AG10803 (cell line): ENCODE measurements at places on chromosomes 1 and 21.

GRCh38 chr1:53663529-53664300 is 75.2 kb downstream of the GLIS1 start:
- DNase-seq, result no peak

GRCh38 chr1:6474815-6475282 is 8.9 kb upstream of the TNFRSF25 start:
- DNase-seq, result no peak

- DNase-seq, result no peak
Observed at GRCh38 chr1:204461331-204462228, 33.0 kb downstream of the PIK3C2B start.

- no peak for DNase-seq
Observed at GRCh38 chr1:87150143-87150542, 178.5 kb upstream of the LMO4 start.

- no peak for DNase-seq
Observed at GRCh38 chr1:169108863-169109560, 2.5 kb downstream of the ATP1B1 start.

GRCh38 chr1:81989524-81989923 is 188.8 kb downstream of the ADGRL2 start:
- DNase-seq, result no peak

DNA sequence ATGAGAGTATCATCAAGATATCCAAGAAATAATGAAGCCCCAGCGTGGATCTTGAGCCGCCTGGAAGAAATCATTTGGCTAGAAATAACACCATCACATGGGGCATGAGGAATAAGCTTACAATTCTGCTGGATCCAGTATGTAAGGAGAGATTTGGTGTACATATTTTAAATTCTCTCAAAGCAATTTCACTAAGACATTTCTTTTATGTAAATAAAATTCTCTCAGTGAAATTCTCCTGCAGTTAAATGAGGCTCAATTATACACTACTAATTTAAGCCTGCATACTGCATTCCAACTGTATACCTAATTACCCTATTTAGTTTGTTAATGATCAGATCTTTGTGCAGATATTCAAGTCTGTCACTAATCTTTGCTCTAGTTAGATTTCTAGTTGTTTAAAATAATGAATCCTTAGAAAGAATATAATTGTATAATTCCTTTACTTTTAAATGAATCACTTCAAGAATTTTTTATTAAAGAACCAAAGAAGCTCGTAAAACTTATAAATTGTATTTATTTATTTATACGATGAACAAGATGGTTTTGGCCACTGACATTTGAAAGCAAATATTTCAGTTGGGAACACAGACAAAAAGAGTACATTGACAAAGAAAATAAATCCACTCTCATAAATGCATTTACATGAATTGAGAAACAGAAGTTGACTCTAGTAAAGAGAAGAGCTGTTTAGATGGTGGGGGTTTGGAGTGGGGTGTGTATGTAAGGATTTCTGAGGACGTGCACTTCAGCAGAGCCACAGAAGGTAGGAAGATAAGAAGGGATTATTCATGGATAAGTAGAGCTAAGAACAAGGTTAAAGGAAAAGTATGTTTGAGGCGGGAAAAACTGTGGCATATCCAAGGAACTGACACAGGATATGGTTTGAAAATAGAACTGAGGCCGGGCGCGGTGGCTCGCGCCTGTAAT is 466.8 kb downstream of the DSCAM start:
- DNase-seq, result no peak

DNA sequence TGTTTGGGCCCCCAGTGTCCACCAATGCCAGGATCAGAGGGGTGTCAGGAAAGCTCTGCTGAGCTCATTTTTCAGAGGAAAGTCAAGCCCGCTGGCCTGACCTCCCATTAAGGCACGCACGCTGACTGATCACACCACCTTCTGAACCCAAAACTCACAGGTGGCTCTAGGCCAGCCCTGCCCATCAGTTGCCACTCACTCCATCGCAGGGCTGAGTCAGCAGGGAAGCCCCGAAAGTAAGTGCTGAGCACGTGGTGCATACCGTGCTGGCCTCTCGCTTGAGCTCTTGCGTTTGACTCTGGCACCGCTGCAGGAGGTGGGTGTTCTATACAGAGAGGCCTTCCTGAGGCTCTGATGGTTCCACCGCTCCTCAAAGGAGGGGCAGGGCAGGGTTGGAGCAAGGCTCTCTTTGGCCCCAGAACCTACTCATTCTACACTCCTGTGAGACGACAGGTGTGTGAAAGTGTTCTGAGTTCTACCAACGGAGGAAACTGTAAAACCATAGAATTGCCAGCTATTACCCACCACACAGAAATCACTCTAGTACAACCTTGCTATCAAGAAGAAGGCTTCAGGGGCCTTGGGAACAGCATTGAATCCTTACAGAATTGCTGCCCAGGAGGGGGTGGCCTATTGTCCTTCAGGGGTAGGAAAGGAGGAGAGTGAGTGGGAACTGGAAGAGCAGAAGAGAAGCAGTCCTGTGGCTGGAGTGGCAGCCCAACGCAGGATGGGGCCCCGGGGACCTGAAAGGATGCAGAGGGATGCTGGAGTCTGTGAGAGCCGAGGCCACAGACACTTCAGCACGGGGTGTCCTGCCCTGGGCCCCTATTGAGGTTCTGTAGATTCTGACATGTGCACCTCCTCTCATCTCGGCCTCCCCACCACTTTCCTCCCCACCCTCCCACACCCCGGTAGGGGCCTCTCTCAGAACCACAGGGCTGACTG is 214.7 kb upstream of the EDN2 start:
- DNase-seq, result no peak

DNA sequence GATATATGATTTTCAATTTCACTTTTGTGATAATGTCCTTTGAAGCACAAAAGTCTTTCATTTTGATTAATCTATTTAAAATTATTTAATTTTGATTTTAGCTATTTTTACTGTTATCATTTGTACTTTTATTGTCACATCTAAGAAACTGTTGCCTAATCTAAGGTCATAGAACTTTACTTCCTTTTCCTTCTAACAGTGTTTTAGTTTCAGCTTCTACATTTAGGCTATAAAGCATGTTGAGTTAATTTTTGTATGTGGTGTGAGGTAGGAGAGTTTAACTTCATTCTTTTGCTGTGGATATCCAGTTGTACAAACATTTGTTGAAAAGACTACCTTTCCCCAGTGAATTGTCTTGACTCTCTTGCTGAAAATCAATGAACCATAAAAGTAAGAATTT is 204.5 kb downstream of the TM2D1 start:
- no peak for DNase-seq

DNA sequence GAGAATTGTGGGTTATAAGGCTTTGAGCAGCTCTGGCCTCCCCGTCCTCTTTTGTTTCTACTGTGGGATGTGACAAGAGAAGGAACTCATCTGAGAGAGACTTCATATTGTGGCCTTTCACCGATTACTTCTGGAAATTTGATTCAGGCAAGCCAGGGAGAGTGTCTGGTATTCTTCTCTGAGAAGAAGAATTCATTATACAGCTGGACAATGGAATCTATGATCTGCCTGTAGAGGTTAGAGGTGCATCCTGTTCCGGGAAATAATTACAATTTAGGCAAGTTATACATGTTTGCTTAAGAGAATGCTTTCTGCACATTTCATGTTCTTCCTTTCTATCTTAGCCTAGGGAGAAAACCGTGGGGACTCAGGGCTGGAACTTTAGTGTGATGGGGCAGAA is 12.8 kb upstream of the RNU1-2 start:
- DNase-seq, result no peak

- DNase-seq, result no peak
Observed at GRCh38 chr1:68320349-68320748, 88.0 kb upstream of the WLS start.

DNA sequence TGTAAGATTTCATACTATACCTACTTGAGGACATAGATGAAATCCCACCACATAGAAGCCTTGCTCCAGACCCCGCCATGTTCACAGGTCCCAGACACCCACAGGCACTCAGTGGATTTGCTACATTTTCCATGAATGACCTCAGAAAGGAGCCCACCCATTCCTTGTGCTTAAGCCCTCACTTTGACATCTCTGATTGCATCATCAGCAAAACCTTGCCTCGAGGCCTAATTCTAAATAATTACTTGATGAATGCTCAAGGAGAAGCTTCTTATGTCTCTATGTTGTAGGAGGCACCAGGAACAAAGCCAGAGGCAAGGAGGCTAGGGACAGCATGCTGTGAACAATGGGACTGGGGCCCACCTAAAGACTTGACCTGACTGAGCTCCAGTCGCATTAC is 12.1 kb downstream of the OVGP1 start:
- no peak for DNase-seq

- no peak for DNase-seq
Observed at GRCh38 chr1:26328597-26328996, 10.8 kb downstream of the CD52 start.

- DNase-seq, result no peak
Observed at GRCh38 chr1:7826363-7826762, 26.5 kb downstream of the UTS2 start.

- DNase-seq, result no peak
Observed at GRCh38 chr1:180600343-180600742, 31.5 kb upstream of the XPR1 start.

- no peak for DNase-seq
Observed at GRCh38 chr1:210938416-210938925, 195.5 kb downstream of the KCNH1 start.

DNA sequence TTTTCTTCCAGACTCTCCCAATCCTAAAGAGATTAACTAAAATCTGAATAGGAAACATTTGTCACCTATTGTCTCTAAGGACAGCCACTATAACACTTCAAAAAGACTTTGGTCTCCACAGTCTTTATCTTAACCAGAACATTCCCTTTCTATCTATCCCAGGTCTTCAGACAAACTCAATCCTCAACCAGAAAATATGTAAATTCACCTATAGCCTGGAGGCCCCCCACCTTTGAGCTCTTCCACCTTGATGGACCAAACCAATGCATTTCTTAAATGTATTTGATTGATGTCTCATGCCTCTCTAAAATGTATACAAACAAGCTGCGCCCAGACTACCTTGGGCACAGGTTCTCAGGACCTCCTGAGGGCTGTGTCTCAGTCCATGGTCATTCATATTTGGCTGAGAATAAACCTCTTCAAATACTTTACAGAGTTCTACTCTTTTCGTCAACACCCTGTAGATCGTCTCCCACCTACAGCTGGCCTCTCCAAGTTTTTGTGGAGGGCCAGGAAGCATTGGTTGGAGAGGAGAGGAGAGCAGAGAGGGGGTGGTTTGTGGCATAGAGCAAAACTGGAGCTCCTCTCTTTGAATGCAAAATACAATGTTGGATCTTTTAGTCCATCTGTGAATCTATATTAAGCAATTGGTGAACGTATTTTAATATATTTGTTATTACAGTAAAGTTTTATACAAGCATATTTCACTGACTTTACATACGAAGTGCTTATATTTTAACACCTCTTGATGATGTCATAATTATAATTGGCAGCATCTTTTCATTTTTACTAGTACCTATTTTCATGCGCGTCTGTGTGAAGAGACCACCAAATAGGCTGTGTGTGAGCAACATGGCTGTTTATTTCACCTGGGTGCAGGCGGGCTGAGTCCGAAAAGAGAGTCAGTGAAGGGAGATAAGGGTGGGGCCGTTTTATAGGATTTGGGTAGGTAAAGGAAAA is 230.7 kb upstream of the DUSP10 start:
- no peak for DNase-seq

- DNase-seq, result no peak
Observed at GRCh38 chr1:24189528-24189927, 2.4 kb upstream of the IFNLR1 start.

GRCh38 chr1:5818755-5819154 is 173.5 kb downstream of the NPHP4 start:
- no peak for DNase-seq

- DNase-seq, result no peak
Observed at GRCh38 chr1:219629296-219629880, 16.5 kb upstream of the ZC3H11B start.

DNA sequence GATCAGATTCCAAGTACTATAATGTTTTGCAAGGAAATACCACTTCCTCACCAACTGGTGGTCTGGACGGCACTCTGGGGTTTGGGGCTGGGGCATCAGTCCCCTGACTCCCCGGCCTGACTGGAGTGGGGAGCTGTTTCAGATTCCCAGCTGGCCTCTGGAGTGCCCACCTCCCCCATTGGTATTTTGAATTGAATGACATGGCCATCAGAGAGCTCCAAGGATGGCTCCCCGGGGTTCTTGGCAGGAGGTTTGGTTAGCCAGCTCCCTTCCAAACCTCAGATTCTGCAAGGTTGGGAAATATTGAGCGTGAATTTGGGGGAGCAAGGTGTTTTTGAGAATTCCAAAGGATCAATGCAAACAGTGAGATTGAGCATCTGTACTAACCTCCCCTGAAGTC is 2.2 kb upstream of the INAVA start:
- no peak for DNase-seq

GRCh38 chr1:230160957-230161771 is 94.1 kb downstream of the GALNT2 start:
- DNase-seq, result no peak

DNA sequence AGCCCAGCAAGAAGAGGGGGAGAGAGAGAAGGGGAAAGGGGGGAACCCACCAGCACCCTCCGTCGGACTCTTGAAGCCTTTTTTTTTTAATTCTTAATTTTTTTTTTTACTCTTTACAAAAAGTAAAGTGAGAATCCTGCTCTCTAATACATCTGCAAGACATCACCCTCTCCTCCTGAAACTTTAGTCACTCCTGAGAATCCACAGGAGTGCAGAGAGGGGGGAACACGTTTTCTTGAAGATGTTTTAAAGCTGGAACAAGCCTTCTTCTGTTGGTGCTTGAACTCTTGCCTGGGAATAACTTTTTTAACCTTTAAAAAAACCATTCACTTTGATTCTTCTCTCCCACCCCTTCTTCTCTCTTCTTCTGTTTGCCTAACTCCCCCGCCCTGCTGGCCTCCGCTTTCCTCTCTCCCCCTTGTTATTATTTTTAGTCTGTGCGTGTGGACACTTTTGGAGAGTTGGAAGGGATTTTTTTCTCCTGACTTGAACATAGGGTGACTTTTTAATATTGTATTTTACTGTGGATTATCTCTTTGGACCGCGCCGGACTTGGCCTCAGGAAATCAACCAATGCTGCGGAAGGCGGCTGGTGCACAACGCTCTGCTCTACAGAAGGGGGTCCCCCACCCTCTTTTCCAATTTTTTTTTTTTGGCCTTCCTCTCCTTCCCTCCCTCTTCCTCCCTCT is 383 bp upstream of the PRRX1 start:
- peak; percentile 50 for DNase-seq

DNA sequence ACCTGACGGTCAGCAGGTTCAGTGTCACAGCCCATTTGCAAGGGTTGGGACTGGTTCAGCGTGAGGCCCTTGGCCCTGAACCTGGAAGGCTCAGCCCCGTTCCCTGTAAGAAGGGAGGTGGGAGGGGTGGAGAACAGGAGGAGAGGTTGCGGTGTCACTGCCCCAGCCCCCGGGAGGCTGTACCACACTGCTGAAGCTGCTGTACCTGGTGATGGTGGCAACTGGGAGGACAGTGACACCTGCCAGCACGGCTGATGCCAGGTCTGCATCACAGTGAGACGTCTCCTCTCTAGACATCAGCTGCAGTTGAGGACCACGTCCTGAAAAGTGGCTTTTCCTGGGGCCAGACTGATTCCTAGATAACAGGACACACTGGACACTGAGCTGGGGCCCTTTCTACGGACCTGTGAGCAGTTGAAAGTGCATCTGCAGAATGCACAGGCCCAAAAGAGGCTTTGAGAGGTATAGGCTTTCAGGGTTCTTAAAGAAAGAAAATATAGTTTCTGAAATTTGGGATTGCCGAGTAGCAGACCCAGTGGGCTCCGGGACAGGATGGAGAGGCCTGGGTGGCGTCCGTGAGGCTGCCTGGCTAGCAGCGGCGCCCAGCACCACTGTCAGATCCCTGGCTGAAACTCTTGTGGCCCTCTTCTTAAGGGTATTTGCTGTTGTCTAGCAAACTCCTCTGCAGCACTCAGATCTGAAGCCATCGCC is 47.7 kb downstream of the COQ8A start:
- no peak for DNase-seq

- DNase-seq, result peak; percentile 6
Observed at GRCh38 chr1:207115269-207115668, 11.2 kb downstream of the C4BPA start.
